ENCODE measurements at places on chromosomes 13 and 19.

DNA sequence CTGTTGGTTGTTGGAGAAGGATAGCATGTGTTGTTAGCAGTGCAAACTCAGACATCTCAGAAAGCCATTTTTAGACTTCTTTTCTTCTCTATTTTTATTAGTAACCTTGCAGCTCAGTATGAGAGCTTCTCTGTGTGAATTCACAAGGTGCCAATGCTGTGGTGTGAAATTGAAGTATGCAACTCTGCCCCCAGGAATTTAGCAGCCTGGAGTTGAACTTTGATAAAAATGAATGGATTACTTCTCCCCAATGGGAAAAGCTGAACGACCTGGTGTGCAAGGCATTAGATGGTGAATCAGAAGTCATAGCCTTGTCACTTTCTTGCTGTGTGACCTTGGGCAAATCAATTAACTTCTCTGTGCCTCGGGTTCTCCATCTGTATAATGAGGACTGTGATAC lies 512.3 kb upstream of the PCDH9 start:
- no peak for DNase-seq

DNA sequence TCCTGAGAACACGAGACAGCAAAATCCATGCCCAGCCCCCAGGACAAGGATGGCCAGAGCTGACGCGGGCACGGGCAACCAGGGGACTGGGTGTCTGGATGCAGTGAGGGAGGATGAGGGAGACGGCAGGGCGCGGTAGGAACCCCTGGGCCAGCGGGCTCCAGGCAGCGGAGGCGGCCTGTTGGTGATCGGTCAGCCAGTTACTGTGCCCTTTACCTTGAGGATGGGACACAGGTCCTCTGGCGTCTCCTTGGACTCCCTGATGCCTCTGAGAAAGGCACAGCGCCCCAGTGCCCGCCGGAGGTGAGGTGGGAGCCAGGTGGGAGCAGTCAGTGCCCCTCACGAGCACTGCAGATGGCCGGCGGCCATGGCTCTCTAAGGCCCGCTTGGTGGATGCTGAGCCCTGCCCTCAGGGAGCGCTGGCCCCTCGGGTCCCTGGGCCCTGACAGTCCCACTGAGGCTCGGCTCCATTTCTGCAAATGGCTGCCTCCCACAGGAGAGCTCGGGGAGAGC lies 31.2 kb downstream of the C13orf46 start:
- DNase-seq: no peak

- no peak for DNase-seq
These were observed 34.4 kb downstream of the MZT1 start for GRCh38 chr13:72692884-72693514.

- DNase-seq: no peak
These were observed 3.2 kb downstream of the POLD1 start for GRCh38 chr19:50387176-50387867.

GRCh38 chr13:93775507-93776108 lies 549.0 kb downstream of the GPC6 start:
- no peak for DNase-seq

GRCh38 chr19:16594681-16595091 lies 22.5 kb upstream of the SLC35E1 start:
- DNase-seq: no peak

GRCh38 chr13:96299235-96299634 lies 209.3 kb downstream of the HS6ST3 start:
- DNase-seq: peak; percentile 7

DNA sequence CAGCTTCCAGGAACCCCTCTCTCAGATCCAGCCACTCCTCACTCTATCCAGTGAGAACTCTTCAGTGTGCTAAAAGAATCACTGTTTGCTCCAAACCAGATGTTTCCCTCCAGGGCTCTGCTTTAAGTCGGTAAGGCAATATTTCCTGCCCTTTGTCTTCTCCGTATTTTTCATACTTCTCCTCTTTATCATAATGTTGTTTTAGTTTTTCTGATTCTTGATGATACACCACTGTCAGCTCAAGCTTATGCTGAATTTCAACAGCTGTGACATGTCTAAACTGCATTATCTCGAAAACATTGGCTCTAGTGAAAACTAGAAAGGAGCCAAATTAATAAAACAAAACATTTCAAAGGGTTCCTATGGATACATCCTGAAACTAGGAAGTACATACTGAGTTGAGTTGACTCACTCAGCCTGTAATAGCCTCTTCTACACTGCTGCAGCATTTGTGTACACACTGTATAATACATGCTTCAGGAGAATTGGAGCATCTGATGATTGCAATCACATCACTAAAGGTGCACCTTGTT lies 39.8 kb downstream of the GPR180 start:
- peak; percentile 30 for DNase-seq

DNA sequence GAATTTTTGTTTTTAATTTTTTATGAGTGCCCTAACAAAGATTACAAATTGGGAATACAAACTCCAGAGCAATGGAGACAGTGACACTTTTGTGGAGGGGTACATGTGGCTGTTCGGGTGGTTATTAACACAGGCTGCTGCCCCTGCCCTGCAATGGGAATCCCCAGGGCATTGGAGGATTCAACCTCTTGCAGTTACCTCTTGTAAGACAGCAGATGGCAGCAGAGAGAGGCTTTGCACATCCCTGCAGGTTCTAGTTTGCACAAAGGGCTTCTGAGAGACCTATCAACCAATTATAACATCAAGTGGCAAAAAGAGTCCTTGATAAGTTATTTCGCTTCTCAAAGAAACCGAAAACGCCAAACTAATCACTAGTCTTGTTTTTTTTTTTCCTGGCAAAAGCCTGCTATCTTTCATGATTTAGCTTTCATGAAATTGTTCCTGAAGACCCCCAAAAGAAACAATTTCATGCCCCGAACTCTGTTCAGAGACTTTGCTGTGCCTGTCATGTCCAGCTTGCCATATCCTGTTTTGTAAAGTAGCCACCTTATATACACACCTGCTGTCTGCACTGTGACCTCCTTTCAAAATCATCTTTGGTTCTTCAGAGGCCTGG lies 10.4 kb downstream of the GJB2 start:
- DNase-seq: peak; percentile 89

DNA sequence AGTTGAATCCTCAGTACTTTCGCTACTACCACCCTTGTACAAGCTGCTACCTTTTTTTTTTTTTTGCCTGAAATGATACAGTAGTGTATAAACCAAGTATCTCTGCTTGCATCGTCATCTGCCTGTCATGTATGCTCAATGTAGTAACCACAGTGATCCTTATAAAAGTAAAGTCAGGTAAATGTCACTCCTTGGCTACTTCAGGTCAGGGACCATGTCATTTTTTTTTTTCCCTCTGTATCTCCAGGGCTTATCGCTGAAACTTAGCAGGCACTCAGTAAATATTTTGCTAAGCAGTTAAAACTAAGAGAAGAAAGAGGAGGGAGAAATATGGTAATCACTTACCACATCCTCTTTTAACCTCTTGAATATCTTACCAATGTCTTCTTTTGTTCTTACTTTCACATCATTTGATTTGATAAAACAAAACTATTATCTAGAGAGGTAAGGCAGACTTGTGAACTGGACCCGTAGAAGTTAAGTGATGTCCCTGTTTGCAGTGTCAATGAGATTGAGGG lies 96.8 kb upstream of the KLF12 start:
- DNase-seq: no peak

DNA sequence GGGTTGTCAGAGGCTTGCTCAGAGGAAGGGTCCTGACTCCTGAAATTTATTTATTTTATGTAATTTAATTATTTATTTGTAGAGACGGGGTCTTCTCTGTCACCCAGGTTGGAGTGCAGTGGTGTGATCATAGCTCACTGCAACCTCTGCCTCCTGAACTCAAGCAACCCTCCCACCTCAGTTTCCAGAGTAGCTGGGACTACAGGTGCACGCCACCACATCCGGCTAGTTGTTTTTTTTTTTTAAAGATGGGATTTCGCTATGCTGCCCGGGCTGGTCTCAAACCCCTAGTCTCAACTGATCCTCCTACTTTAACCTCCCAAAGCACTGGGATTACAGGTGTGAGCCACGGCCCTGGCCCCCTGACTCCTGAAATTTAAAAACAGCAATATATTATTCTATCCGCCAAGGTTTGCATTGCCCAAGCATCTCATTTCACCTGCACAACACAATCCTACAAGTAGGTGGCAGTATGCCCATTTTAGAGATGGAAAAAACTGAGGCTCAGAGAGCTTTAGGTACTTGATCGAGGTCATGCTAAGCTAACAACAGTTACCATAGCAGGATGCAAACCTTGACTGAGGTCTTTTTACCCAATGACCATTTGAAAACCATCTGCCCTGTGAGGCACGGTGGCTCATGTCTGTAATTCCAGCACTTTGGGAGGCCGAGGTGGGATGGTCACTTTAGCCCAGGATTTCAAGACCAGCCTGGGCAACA lies 18.1 kb downstream of the ARHGEF18 start:
- peak; percentile 67 for DNase-seq

DNA sequence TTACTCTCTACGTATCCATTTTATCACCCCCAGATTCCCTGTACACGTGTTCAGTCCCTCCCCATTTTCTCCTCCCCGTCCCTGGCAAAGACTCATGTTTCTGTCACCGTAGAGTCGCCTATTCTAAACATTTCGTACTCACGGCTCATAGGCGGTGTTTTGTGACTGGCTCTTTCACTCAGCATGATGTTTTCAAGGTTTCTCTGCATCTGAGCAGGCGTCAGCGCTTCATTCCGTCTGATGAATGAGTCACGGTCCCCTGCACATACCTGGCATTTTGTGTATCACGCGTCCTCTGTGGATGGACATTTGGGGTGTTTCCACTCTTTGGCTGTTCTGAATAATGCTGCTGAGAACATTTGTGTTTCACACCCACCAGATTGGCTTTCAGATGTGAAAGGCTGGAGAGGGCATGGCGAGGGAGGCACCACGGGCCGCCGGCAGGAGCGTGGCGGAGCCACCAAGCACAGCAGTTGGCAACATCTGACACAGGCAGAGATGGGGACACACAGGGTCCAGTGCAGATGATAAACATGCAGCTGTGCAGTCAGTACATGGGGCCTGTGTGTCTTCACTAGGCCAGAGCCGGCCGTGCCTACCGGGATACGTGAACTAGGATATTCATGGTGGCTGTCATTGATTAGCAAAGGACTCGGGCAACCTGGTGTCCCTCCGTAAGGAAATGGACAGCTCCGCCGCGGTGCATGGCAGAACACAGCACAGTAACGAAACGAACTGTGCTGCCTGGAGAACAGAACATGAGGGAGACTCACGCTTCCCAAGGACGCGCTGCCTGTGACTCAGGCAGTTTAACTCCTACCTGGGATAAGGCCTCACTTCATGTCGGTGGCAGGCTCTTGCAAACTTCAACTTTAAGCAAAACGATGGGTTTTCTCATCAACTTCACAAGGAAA lies 117.2 kb downstream of the ATP11A start:
- DNase-seq: no peak

DNA sequence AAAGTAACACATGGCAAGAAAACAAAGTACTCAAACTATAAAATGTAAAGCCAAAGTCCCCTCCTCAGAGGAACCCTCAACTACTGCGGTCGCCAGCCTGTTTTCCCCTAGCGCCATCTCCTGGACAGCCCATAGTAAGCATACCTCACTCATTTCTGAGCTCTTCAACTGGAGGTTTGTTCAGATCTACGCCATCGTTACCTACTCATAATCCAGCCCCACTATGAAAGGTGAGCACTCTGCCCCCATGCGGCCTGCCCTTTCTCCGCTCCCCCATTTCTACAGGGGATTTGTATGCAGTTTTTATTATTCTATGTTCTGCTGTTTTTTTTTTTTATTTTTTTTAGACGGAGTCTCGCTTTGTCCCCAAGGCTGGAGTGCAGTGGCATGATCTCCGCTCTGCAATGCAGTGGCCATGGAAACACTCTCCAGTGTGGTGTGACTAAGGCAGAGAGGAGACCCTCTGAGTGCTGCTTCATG lies 26.2 kb downstream of the OPA3 start:
- DNase-seq: peak; percentile 82

DNA sequence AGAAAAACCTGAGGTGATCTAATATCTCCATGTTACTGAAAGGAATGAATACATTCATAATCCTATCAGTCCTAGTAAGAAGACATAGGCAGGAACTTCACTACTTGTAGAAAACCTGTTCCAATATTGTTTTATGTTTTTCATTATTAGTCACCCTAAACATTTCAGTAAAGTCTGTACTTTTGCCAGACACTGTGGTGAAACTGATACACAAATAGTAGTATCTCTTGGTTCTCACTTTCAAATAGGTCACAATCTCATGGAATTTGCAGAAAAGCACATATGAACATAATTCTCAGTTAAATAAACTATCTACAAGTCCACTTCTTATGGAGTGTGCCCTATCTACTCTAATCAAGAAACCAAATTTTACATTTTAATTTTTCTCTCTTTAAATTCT lies 88.3 kb upstream of the PCDH9 start:
- no peak for DNase-seq

DNA sequence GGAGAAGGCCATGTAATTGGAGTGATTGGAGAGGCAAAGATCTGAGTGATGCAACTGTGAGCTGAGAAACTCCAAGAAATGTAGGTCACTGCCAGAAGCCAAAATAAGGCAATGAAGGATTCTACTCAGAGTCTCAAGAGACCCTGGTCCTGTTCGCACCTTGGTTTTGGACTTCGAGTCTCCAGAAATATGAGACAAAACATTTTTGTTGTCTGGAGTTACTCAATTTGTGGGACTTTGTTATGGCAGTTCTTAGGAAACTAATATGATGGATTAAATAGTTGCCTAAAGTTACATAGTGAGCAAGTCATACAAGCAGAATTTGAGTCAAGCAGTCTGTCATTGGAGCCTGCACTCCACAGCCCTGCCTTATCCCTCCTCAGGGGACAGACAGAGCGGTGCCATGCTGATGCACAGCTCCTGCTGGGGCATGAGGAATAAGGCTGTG lies 104.2 kb downstream of the ITGBL1 start:
- no peak for DNase-seq

GRCh38 chr19:35977446-35978222 lies 17.4 kb upstream of the SDHAF1 start:
- DNase-seq: peak; percentile 34

GRCh38 chr13:32998966-32999365 lies 17.3 kb upstream of the KL start:
- no peak for DNase-seq
